ENCODE measurements at places on chromosomes 1 and 21.

GRCh38 chr1:236395947-236396664 lies 2.0 kb downstream of the EDARADD start:
- no peak for DNase-seq

DNA sequence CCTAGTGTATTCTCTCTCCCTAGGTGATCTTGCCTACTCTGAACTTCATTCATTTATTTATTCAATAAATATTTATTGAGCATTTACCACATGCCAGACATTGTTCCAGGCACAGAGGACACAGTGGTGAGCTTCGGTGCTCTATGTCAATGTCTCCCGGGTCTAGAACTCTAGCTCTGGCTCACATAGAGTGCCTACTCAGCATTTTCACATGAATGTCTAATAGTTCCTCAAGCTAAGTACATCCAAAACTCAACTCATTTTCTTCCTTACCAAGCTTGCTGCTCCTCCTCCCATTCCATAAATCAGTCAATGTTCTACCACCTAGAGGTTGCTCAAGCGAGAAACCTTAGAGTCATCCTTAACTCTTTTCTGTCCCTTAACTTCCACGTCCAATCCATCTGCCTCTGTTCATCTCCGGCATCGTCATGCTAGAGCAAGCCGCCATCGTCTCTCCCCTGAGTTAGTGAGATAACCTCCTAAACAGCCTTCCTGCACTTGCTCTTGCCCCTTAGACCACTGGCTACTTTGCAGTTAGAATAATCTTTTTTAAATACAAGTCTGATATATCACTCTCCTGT lies 67.5 kb downstream of the TMEM53 start:
- no peak for DNase-seq

DNA sequence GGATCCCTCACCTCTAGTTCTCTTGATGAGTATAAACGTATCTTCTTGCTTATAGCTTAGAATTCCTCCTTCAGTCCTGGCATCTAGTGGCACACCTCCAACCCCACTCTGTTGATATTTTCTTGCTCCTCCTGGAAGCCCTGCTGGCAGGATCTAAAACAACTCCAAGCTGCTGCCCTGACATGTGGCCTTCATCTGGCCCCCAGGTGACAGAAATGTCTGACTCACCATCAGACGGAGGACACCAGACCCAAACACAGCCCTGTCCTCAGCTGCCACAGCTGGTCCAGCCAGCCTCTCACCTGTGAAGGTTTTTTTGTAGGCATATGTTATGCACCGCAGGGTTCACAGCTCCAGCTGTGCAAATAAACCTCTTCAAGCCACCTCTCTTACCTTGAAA lies 53.4 kb downstream of the KRTAP19-8 start:
- no peak for DNase-seq

DNA sequence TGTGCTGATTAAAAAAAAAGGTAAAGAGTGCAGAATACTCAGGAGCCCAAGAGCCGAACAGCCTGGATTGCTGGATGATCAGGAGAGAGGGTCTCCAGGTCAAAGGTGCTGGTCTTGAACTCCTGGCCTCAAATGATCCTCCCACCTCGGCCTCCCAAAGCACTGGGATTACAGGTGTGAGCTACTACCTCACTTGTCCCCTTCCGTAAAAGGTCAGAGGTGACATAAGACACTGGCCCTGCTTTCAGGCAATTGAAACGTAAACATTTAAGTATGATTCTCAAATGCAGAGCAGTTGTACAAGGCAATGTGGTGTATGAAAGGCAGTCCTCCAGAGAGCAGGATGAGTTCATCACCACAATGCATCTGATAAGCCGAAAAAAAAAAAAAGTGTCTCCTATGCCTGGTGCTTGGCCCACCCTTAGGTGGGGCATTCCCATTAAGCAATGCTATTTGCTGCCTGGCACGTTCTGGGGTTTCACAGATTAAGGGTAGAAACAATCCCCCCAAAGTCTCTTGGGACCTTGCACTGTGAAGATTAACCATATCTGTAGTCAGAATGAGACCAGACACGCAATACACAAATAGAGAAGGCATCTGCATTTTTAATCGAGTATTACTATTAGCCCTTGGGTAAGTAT lies 47.7 kb downstream of the PARP1 start:
- no peak for DNase-seq

GRCh38 chr1:91120936-91121335 lies 99.1 kb upstream of the ZNF644 start:
- DNase-seq, result no peak

- peak; percentile 16 for DNase-seq
These were observed 6.5 kb downstream of the PODN start for GRCh38 chr1:53068314-53069099.

DNA sequence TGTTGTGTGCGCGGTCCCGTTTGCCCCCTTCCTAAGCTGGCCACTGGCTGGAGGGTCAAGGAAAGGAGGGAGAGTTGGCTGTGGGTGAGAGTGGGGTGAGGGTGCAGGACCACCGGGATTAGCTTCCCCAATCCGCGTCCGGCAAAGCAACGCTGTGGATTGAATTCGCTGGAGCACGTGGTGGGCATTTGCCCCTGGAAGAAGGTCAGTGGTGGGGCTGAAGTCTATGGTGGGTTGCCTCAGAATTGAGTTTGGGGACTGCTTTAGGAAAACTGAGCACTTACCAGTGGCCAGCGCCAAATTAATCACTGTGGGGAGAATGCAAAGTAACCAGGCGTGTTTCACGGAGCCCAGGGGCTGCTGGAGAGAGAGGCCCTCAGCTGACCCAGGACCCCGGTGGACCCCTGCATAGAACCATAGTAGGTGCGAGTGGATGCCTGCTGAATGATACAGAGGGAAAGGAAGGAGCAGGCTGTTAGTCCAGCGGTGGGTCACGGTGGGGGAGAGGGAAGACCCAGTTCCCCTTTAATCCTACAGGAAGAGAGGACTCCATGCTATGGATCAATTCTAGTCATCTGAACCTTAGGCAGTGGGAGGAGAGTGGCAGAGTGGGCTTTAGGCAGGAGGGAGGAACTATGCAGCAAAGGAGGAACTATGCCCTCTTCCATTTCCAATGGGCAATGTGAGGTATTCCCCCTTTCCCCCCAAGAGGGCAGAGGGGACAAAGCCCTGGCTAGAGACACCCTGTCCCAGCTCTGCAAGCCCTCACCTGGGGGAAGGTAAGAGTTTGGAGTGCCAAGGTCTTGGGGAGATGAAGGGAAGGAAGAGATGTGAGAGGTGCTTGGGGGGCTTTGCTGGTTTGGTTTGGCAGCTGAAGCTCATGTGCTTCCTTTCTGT lies 1.2 kb downstream of the TNFRSF8 start:
- DNase-seq, result no peak

- DNase-seq, result no peak
These were observed 93.5 kb downstream of the PGBD5 start for GRCh38 chr1:230332575-230333066.

- no peak for DNase-seq
These were observed 134.4 kb downstream of the LRRC7 start for GRCh38 chr1:69702085-69702484.

GRCh38 chr1:37034121-37035013 lies at the start of gene GRIK3:
Gene GRIK3 (minus strand): TSS chr1:37034515. CDS start chr1:37034108, 407 bp downstream.
- no peak for DNase-seq

DNA sequence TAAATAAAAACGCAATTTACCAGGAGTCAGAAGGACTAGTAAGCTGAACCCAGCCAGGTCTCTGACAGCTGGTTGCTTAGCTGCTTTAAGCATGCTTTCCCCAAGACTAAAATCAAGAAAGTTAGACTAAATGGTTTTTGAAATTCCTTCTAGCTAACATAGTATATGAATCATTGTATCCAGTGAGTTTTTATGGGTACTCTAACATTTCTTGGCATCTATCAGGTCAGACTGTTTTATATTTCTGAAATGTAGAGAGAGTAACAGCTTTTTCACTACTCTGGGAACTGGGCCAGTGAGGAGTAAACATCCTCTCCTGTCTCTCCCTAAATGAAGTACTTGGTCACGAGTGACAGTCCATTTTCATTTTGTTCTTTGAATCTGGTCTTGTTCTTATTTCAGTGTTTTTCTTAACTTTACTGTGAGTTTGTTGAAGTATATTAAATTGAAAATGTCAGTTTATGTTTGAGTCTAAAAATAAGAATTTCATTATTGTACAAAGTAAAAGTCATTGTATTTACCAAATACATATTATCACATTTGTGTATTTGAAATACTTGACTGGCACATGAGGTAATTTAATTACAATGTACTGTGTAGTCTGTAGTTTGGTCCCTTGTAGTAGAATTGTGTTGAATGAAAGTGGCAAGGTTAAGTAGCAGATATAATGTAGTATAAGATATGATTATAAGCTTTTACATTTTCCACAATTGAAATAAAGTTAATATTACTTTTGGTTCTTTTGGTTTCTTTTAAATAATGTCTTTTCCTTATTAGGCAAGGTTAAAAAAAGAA lies 47.6 kb downstream of the PKN2 start:
- DNase-seq, result no peak

DNA sequence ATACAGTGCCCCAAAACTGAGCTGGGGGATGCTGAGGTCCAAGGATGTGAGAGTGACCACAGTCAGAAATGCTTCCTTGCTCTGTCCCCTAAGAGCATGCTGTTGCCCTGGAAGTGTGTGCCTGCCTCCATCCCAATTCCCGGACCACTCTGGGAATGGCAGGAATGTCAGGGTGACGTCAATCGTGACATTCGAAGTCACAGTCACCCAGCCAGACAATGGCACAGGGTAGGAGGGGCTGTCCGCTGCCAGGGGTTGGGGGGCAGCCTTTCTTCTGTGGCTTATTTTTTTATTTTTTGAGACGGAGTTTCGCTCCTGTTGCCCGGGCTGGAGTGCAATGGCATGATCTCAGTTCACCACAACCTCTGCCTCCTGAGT lies 22.3 kb downstream of the MEF2D start:
- no peak for DNase-seq

DNA sequence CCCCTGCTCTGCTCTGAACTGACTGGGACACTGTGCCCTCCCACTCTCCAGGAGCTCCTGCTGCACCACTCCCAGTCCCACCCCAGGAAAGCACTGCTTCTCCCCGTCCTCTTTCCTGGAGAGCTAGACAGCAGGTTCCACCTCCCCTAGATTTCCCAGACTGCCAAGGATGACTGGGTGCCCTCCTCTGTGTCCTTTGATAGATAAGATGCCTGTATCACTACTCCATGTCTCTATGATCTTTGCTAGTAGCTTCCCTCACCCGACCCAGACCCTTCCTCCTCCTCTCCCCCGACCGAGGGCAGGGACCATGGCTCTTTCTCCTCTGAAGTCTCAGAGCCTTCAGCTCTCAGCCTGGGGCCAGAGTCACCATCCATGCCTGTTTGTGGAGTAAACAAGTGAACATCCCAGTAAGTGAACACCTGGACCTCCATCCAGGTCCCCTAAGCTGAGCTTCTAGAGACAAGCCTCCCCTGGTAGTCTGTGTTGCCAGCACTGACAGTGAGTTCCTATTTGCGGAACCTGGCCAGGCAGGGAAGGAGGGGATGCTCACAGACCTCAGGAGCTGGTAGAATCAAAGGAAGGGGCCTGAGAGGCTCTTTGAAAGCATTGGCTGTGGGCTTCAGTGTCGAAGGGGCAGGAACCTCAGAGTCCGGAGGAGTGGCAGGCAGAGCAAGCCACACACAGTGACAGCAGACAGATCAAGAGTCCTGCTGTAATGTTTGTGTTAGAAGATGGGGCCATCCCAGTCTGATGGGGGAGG lies 104.0 kb downstream of the PAX7 start:
- no peak for DNase-seq
